Activated CD4-positive, alpha-beta T cell treated with anti-CD3 and anti-CD28 coated beads, Interleukin-2, amount 50 U/mL, for 48 hours (primary cell): ENCODE measurements at places on chromosomes 7 and 10.

- DNase-seq, result no peak
These were observed 83.5 kb upstream of the GNA12 start for GRCh38 chr7:2927592-2927991.

DNA sequence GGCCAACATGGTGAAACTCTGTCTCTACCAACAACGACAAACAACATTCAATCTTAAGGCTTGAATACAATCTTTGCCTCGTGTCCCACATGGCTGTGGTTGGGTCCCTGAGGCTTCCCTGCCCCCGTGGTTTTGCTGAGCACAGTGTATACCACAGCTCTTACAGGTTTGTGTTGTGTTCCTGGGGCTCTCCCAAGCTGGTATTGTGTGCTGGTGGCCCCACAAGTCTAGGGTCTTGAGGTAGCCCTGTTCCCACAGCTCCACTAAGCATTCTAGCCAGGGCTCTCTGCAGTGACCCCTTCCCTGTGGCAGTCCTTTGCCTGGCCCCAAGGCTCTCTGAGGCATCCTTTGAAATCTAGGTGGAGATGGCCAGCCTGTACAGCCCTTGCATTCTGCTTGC is 68.0 kb upstream of the CCNY start:
- DNase-seq, result no peak

- DNase-seq, result no peak
These were observed 134.2 kb downstream of the DOCK1 start for GRCh38 chr10:127039435-127039834.

DNA sequence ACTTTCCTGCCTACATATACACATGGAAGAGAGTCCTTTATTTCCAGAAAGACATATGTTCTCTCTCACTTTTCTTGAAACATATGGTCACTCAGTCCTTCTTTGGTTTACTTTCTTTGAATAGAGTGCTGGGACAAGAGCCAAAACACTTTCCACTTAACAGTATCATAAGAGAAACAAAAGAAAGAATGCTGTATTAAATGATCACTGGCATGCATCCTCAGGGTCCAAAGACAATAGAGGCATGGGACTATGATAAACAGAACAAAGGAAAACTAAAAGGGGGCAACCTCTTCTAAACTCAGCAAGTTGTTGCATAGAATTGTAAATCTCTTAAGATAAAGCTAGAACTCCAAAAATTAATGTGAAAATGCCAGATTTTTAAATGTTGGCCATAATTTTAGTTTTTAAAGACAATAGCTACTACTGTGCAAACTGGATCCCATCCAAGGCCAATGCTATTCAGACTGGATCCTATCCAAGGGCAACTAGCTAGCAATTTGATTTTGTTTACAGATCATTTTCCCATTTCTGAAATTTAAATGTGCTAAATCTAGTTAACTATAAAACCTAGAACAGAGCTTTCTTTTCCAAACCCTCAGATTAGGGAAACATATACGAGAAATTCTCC is 687.5 kb downstream of the SORCS3 start:
- DNase-seq, result no peak

DNA sequence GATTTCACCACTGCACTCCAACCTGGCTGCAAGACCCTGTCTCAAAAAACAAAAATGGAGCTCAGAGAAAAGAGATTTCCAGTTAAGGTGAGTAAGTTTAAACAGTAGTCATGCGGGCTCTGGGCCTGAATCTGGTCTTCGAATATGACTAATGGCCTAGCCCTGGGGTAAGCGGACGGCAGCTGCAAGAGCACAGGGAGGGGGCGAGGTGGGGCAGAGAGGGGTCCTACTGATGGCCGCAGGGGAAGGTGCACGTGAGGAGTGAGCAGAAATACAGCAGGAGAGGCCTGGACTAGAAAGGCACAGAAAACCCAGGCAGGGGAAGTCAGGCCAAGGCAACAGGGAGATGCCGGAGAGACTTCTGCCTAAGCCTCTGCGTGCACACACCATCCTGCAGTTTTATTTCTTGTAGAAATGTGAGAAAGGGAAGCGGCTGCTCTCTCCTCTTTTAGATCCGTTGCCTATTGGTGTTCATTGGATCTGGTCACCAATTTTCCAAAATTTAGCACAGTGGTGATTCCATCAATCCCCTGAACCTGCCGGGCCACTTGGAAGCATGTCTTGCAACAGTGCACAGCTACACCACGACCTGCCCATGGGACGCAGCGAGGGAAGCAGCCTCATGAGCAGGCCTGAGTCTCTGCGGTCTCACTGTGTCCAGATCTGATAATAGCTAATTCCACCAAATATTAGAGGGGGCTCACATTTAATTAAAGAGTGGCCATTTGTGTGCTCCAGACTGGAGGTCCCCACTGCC is 139.0 kb downstream of the PAXIP1 start:
- no peak for DNase-seq

DNA sequence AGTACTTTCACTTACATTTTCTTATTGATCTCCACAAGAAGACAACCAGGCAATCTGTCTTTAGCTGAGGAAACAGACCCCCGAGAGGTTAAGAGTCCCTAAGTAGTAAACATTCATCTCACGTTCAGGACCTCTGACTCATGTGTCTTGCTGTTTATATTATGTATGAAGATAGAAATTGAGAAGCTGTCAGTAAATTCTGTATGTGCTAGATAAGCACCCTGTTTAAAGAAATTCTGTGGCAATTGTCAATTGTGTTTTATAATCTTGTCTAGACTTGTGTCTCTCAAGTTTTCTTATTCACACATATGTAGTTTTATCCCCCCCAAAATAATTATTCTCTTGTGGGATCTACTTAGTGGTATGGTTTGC is 14.5 kb downstream of the ADK start:
- DNase-seq, result no peak

GRCh38 chr7:2509298-2509906 is 10.2 kb upstream of the LFNG start:
- DNase-seq, result no peak

DNA sequence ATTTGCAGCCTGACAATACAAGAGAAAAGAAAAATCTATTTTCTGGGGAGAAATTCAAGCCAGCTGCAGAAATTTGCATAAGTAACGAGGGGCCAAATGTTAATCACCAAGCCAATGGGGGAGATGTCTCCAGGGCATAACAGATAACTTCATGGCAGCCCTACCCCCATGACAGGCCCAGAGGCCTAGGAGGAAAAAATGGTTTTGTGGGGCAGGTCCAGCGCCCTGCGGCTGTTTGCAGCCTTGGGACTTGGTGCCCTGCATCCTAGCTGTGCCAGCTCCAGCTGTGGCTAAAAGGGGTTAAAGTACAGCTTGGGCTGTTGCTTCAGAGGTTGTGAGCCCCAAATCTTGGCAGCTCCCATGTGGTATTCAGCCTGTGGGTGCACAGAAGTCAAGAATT is 54.3 kb downstream of the VIM start:
- no peak for DNase-seq

DNA sequence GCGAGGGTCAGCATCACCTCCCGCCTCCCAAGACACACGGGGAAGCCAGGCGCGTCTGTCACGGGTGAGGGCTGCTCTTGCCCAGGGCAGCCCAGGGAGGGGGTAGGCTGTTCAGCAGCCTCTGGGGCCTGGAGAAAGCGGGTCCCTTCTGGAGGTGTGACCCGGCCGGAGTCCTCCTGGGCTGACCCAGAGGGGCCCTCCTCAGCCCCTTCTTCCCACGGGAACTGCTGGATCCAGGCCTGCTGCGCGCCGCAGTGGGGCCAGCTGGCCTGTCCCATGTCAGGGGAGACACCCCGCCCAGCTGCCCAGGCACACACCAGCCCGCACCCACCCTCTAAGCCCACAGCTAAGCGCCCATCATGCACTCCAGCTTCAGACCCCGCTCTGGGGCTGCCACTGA is 41.8 kb downstream of the INSIG1 start:
- DNase-seq, result no peak
